Stimulated activated CD4-positive, alpha-beta T cell treated with anti-CD3 and anti-CD28 coated beads, Interleukin-15, amount 100 ng/mL, for 1 hour (primary cell): ENCODE measurements at places on chromosomes 1 and 21.

DNA sequence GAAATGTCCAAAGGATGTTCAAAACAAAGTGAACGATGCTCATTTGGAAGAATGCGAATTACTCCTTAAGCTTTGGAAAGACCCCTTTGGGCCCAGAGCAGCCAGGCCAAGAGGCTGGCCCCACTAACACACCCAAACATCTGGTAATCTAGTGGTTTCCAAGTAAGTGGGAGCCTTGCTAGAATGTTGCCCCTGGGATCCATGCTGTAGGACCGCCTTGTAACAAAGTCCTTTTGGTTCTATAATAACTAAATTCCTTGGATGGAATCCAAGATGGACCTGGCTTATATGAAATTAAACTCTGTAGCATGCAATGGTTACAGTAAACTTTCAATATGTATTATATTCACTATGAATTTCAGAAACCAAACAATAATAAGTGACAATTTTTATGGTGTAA is 25.3 kb downstream of the GPR3 start:
- DNase-seq = no peak

DNA sequence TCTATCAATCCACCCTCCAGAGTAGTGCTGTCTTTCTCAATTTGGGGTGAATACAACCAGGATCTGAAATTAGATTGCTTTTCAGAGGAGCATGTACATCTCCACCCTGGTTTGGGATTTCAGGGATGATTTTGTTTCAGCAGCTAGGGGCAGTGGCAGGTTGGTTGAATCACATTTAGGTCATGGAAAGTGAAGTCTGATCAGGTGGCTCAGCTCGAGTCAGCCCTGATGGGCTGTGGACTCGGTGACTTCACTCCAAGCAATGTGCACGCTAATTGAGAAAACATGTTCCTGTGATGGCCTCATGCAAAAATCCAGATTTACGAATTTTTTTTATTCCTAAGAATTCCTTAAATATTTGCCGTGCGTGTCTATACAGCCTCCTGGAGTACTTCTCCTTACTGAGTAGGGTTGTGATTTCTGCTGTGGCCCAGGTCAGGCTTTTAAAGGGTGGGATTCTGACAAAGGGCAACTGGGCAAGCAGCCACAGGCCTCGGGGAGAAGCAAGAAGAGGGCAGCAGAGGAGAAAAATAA is 7.5 kb downstream of the NGF start:
- DNase-seq = no peak

- no peak for DNase-seq
These were observed 268.1 kb downstream of the GRIK1 start for GRCh38 chr21:29671728-29672127.

- no peak for DNase-seq
These were observed 20.3 kb downstream of the PTGS2 start for GRCh38 chr1:186659890-186660341.

DNA sequence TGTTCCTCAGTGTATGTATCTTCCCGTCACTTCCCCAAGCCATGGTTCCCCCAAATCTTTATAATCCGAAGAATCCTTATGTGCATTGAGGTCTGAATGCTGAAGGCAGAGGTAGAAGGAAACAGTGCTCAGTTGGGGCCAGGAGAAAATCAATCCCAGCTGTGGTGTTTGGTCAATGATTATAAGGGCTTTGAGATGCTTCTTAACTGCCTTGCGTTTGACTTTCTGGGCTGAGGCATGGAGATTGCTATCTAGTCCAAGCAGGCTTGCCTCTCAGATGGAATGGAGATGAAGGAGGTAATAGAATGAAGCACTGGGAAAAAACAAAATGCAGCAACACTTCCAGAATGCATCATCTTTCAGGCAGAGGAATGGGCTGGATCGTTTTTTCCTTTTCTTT is 3.6 kb upstream of the MAP1LC3C start:
- no peak for DNase-seq

DNA sequence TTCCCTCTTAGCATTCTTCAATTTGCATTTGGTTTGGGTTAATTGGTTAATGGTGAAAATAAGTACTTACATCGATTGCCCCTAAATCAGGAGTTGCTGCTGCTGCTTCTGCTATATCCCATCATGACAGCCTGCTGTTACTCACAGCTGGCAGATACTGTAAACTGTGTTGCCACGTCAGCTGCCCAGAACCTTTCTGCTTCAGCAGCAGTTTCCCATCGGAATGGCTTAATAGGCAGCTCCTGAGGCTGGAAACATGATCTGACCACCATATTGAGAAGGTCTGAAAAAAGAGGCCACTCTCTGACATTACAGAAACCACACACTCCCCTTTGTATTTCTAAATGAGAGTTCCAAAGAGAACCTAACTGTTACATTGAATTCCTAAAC is 14.3 kb upstream of the SEC16B start:
- DNase-seq = no peak

GRCh38 chr21:45200581-45201296 is 87.0 kb downstream of the POFUT2 start:
- DNase-seq = no peak

GRCh38 chr1:11394592-11395245 is 84.2 kb upstream of the DISP3 start:
- DNase-seq = no peak

- DNase-seq = no peak
These were observed 101.9 kb downstream of the SLC45A1 start for GRCh38 chr1:8419861-8420260.

DNA sequence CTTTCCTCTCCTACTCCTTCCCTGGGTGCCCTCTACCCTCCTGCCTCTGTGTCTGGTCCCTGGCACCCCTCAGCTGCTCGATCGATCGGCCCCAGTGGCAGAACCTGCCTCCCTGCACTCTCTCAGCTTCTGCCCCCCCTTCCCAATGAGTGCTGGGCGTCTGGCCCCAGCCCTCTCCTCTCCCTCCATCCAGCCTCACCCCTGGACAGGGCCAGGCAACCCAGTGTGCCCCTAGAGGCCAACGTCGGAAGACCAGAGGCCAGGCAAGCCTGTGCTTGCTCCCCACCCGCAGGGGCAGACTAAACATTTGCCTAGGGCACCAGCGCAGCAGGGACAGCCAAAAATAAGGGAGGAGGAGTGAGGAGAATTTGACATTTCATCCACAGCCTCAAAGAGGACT is 43.5 kb downstream of the LGR6 start:
- no peak for DNase-seq

DNA sequence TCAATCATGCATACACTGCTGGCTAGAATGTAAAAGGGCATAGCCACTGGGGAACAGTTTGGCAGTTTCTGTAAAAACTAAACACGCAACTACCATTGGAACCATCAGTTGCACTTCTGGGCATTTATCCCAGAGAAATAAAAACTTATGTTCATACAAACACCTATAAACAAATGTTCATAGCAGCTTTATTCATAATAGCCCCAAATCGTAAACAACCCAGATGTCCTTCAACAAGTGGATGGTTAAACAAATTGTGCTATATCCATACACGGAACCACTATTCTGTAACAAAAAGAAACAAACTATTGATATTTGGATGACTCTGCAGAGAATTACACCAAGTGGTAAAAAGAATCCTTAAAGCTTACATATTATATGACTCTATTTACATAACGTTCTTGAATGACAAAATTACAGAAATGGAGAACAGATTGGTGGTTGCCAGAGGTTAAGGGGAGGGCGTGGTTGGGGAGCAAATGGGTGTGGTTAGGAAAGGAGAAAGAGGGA is 22.8 kb downstream of the LACTBL1 start:
- DNase-seq = no peak

DNA sequence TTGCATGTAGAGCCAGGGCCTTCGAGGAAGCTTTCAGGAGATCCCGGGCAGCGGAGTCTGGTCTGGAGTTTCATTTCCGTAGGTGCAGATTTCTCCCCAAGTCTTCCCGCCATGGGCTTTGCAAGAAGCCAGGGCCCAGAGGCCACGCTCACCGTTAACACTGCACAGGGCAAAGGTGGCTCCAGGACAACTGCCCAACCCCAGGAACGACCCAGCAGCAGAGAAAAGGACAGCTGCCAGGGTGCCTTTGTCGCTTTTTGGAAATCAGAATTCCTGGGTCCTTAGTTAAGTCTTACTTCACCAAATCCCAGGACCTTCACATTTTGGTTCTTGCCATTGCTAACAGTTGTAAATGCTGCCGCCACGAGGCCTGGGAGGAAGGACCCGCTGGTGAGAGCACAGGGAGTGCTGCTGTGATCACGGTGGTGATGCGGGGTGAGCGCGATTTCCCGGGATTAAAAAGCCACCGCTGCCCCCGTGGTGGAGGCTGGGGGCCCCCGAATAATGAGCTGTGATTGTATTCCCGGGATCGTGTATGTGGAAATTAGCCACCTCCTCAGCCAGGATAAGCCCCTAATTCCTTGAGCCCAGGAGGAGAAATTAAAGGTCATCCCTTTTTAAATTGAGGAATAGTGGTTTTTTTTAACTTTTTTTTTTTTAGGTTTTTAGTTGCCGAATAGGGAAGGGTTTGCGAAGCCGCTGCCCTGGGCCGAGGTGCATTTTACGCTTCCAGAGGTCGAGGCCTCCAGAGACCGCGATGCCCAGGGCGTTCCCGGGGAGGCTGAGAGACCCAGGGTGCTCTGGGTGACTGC is 8.2 kb downstream of the SIM2 start:
- DNase-seq = no peak

GRCh38 chr1:167305706-167306277 is 85.1 kb downstream of the POU2F1 start:
- DNase-seq = no peak

- no peak for DNase-seq
These were observed 23.2 kb downstream of the LYST start for GRCh38 chr1:235843461-235843961.

DNA sequence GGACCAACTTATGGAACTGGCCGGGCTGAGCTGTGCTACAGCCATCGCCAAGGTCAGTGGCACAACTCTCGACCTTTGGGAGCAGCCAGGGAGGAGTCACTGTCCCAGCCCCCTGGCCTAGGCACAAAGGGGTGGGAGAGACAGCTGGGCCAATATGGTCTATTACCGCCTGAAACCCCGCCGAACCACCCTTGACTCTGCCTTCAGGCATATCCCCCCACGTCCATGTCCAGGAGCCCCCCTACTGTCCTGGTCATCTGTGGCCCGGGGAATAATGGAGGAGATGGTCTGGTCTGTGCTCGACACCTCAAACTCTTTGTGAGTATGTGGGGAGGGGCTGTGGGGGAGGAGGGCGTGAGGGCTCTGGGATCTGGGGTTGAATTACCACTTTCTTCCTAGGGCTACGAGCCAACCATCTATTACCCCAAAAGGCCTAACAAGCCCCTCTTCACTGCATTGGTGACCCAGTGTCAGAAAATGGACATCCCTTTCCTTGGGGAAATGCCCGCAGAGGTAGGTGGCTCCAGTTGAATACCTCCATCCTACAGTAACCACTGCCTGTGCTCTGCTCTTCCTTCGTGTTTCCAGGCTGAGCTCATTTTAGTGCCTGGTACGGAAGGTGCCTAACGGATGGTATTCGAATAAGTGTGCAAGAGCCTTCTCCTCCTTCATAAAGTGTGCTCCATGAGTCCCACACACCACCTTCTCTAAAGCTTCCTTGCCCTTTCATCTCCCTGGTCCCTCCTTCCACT is 758 bp downstream of the NAXE start:
- DNase-seq = no peak
